ENCODE measurements at places on chromosomes 6 and 20.

DNA sequence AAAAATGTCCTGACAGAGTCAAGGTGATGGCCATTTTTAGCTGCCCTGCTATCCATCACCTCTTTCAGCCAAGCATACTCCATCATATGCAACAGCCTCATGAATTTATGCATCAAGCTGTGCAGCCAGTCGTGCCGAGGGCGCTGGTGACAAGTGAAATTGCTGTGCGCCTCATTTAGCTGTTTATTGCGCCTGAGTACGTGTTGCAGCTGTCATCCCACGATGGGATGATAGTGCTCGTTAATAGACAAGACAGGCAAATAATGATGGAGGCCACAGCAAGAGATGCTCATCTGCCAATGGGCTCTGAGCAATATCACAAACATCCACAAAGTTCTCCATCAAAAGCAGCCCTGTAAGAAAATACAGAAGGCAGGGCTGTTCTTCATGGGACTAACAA lies 562.3 kb upstream of the POU3F2 start:
- DNase-seq: no peak

DNA sequence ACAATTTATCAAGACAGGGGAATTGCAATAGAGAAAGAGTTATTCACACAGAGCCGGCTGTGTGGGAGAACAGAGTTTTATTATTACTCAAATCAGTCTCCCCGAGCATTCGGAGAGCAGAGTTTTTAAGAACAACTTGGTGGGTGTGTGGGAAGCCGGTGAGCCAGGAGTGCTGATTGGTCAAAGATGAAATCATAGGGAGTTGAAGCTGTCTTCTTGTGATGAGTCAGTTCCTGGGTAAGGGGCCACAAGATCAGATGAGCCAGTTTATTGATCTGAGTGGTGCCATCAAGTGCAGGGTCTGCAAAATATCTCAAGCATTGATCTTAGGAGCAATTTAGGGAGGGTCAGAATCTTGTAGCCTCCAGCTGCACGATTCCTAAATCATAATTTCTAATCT lies 50.0 kb upstream of the ECI2 start:
- peak; percentile 48 for DNase-seq

DNA sequence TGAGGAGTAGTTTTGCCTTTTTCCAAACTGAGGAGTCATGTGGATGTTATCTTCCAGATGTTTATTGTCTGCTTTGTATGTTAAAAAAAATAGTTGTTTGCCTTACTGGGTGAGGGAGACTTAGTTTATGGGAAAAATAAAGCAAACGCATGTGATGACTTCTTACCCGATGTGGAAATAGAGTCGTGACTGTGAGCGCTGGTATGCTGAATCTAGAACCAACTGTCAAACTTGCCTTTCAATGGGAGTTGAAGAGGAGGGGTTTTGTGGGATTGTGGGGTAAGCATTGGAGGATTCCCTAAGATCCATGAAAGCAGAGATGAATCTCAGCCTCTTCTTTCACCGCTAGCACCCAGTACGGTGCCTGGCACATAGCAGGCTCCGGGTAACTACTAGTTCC lies 5.3 kb downstream of the DCBLD1 start:
- DNase-seq: no peak

DNA sequence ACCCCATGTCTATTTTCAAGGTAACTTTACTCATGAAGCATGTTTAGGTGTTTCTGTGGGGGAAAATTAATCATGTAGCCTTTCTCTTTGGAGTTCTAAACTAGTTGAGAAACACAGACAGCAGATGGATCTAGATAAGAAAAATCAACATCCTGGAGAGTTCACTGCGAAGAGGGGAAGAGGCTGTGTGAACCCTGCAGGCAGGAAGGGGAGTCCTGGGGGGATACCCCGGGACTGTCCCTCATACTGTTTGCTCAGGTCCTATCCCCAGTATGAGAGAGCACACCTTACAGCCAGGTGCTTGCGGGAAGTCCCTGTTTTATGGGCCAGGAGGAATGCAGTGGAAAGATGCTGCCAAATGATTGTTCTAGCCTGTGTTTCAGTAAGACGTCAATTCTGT lies 32.7 kb downstream of the CHMP4B start:
- no peak for DNase-seq

DNA sequence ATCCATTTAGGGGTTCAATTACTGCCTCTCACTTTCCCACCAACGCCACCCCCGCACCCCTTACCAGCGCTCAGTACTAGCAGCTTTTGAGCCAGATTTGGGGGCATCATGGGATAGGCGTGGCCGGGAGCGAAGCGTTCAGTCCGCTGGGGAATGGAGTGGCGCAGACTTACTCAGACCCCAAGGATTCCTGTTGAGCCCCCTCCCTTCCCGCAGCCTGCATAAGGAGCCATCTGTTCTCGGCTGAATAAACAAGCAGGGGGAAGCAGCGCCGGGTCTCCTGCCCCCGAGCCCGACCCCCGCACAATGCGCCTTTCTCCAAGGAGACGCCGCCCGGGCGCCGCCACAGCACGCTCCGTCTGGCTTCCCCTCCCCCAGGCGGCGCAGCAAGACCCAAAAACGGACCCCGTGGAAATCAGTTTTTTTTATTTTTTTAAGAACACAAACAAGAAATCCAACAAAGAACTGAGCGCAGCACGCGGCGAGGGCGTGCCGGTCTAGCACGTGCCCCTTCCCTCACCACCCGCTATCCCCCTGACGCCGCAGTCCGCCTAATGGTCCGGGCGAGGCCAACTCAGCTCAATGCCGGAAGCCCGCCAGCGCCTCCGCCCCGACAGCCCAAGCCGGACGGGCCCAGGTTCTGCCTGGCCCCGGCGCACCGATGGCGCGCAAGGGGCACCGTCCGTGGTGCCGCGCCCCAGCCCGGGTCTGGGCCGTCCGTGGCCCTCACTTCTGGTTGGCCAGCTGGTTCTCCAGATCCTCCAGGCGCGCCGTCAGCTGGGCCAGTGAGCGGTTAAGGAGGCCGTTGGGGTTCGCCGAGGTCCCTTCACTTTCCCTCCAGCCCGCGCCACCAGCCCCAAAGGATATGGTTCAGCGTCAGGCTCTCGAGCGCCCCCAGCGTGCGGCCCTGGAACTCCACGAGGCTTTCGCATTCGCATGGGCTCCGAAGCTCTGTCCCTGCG lies 13.3 kb upstream of the RBPJL start:
- DNase-seq: peak; percentile 93

GRCh38 chr20:44549123-44549522 lies 27.3 kb upstream of the SERINC3 start:
- DNase-seq: no peak

DNA sequence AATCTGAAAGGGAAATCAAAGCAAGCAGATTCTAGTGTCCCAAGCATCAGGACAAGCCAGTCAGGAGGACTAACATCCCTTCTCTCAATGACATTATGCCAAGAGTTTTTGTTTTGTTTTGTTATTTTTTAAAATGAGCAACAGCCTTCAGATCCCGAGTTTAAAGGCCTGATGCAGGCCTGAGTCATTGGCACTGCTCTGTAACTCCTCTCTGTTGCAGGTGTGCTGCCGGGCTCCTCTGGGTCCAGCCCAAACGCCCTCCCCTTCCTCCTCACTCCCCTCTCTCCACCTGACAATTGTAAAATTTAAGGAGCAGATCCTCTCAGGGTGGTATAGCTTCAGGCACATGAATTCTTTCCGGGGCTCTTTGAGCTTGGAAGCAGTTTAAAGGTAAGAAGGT lies 502.0 kb downstream of the BMP2 start:
- no peak for DNase-seq

DNA sequence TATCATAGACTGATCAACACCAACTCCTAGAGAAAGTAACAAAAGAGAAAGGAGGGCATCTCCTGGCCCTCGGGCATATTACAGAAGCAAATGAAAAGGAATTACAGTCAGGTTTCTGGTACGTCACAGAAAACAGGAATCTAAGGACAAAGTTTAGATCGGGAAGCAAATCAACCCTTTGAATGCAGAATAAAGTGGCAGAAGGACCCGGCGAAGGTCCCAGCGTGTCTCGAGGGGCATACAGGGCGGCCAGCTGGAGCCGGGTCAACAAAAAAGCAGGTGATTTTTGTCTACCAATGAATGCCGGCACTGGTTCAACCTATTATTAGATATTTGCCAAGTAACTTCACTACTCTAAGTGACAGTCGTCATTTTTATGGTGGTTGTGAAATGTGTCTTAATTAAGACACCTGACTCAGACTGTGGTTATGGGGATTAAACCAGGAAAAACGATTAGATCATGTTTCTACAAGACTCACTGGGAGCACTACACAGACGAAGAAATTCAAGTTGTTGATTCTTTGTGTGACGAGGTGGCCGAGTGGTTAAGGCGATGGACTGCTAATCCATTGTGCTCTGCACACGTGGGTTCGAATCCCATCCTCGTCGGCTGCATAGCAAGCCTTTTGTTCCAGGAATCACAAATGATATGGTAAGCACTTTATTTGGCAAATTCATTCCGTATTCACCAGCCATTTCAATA lies 12.4 kb upstream of the ZSCAN9 start:
- DNase-seq: peak; percentile 65

DNA sequence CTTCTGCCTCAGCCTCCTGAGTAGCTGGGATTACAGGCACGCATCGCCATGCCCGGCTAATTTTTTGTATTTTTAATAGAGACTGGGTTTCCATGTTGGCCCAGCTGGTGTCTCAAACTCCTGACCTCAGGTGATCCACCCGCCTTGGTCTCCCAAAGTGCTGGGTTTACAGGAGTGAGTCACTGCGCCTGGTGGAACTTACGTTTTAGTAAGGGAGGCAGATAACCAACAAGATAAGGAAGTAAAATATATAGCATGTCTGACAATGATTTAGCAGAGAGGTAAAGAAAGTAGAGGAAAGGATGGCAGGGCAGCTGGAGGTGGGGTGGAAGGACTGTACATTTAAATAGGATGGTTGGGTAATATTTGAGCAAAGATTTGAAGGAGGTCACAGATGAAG lies 12.8 kb upstream of the MYMX start:
- no peak for DNase-seq

DNA sequence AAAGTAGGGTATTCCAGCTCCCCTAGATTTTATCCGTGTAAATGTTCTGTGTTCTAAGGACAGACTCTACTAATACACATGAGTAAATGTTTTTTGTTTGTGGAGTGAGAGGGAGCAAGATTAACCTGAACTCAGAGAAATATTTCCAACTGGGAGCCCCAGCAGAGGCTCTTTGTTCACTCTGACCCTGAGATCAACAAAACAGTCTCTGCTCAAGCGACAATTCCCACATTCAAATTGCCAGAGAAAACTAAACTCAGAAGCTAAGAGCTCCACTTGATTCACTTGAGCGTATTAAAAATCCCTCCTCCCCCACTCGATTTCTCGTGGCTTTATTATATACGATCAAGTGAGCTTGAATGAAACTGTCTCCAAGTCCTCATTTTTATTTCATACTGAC lies 413.9 kb upstream of the JARID2 start:
- DNase-seq: no peak

- no peak for DNase-seq
Measured at GRCh38 chr6:88077305-88077704, 29.7 kb downstream of the SPACA1 start.

DNA sequence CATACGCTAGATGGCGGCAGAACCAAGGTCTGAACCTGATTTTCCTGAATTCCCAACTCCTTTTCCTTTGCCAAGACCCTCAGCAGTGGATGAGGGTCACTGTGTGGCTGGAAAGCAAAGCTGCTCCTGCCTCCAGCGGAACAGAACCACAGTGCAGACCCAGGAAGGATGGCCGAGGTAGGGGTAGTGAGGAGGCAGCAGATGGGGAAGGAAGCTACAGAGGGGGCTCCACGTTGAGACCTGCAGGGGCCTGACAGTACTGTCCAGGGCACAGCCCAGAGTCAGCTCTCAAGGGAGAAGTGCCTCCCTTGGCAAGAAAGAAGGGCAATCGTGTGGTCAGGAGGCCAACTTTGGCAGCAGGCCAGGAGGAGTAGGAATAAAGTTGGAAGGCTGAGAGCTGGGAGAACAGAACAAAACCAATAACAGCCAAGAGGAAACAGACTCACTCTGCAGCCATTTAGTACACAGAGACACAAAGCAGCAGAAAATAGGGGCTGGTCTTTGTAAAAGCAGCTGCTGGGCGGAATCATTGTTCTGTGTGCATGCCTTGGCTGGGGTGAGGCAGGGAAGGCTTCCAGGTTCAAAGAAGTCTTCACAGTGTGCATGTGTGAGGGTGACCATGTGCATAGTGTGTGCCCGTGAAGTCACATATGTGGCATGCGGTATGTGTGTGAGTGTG lies 3.1 kb downstream of the GABRR2 start:
- no peak for DNase-seq

- no peak for DNase-seq
Measured at GRCh38 chr6:37116326-37116725, 53.6 kb upstream of the PIM1 start.

DNA sequence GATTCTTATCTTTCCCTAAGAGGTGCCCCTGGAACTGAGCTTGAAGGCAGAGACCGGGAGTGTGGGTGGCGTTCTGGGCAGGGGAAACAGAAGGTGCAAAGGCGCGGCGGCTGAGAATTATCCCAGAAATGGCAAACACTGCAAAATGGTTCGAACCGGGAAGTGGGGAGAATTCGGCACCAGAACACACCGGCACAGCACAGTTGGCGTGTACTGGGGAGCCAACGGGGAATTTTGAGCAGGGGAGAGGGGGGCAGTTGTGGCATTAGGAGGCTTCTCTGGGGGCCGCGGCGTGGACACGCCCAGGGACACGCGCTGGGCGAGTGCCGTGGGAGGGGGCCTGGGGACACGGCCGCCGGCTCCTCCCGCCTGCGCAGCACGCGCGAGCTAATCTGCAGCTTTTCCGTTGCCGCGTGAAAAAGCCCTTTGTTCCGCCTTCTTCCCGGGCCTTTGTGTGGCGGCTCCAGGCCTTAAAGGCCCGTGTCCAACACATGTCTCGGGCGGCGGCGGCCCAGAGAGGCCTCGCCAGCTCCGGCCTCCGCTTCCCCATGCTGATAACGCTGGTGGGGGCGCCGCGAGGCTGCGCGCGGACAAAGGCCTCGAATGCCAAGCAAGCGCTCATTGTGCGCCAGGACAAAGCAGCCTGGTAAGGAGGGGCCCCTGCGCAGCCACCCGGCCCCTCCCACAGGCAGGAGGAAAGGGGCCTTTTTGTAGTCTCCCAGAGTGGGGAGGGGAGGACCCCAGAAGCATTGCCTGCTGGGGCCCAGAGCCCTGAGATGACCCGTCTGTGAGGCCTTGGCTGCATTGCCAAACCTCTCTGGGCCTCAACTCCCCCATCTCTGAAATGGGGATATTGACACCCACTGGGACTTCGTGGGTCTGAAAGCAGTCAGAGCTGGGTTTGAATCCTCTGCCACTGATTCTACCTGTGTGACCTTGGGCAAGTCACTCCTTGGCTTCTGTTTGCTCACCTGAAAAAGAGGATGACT lies 82.8 kb downstream of the CD40 start:
- no peak for DNase-seq

GRCh38 chr6:36692220-36692619 lies 5.4 kb upstream of the RAB44 start:
- no peak for DNase-seq

Measured in stimulated activated CD4-positive, alpha-beta T cell treated with anti-CD3 and anti-CD28 coated beads, Interleukin-2, amount 100 ng/mL, for 24 hours (primary cell).